Stimulated activated CD8-positive, alpha-beta memory T cell treated with anti-CD3 and anti-CD28 coated beads, Interleukin-4, amount 100 ng/mL, for 24 hours (primary cell): ENCODE measurements at places on chromosomes 12 and 14.
A peak's percentile ranks its signal among the peaks of the same experiment; 100 is the strongest.

- DNase-seq, result no peak
These were observed 6.7 kb downstream of the KRT7 start for GRCh38 chr12:52239767-52240166.

GRCh38 chr12:54585243-54585642 lies 3.2 kb downstream of the PPP1R1A start:
- DNase-seq, result no peak

- no peak for DNase-seq
These were observed 4.2 kb downstream of the PPTC7 start for GRCh38 chr12:110578694-110579534.

GRCh38 chr12:13880613-13881012 lies 100.8 kb downstream of the GRIN2B start:
- no peak for DNase-seq

GRCh38 chr14:88463318-88463717 lies 77.9 kb downstream of the SPATA7 start:
- no peak for DNase-seq

DNA sequence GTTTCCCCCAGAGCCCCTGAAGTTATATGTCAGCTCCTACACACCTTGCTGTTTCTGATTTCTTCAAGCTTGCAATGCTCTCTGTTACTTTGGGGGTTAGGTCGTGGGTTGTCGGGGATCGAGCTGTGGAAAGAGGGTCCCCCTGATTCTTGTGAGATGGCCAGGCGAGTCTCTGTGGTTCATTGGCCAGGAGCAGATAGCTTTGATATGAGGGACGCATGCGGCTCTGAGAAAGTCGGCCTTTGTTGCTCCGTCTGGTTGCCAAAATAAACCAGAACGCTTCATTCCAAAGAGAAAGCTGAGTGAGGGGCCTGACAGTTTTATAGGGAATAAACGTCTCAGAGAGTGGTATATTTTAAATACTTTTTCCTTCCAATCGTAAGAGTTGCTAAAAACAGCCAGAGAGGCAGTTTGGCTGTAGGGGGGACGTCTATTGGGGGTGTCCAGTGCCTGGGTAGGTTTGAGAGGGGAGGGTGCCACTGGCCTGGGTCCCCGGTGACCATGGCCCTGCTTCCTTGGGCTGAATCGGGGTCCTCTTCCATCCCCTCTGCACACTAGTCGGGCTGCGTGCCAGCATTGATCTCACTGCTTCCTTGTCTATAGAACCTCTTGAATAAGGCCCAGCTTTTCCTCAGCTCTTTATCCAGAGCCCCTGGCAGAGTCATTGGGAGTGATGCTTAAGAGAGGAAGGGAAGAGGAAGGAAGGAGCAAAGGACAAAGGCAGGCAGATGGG lies 18.9 kb downstream of the CCND2 start:
- DNase-seq, result no peak

DNA sequence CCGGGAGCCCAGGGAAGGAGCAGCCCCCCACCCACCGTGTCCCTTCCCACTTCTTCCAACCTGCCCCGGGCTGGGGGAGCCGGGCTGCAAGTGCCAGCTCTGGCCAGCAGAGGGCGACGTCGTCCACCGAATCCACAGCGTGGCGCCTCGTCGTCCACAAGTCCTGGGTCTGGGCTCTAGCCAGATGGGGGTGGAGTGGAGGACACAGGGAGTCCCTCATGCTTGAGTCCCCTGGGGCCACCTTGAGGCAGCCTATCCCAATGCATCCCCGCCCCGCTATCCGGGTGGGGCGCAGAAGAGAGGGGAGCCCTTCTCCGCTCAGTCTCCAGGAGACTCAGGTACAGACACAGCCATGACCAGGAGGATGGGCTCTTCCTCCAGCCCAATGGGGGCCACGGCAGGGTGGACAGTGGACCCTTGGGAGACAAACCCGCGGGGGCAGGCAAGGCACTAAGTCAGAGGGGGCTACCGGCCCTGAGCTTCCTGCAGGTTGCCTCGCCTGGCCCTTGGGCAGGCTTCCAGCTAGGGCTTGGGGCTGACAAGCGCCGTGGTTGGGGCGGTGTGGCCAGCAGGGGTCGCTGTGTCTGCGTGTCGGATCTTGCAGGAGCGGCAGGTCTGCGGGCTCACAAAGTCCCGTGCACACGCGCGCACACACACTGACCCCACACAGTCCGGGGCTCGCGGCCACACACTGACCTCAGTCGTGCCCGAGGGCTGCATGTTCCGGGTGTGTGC lies 5.5 kb downstream of the AQP5 start:
- DNase-seq, result peak; percentile 88

DNA sequence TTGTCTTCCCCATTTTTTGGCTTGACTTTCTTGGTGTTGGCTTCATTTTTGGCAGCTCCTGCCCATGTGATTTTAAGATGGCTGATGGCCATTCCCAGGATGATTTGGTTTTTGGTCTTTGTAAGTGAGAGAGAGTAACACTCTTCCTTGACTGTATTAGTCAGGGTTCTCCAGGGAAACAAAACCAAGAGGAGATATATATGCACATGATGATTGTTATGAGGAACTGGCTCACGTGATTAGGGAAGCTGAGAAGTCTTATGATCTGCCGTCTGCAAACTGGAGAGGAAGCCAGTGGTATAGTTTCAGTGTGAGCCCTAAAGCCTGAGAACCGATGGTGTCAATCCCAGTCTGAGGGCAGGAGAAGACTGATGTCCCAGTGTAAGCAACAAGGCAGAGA lies 146.6 kb downstream of the NRXN3 start:
- no peak for DNase-seq

DNA sequence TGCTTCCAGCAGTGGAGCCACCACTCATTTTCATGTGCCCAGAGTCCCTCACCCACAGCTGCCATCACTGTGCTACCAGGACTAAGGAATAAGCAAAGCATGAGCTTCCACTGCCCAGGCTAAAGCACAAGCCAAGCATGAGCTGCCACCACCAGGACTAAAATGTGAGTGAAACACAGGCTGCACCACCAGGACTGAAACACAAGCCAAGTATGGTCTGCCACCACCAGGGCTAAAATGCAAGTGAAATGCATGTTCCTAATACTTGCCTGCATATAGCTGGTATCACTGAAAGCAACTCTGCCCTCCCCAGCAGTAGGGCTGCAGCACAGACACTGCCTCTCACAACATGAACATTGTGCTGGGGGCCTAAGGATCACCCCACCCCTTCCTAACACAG lies 30.0 kb downstream of the CEP83 start:
- no peak for DNase-seq

DNA sequence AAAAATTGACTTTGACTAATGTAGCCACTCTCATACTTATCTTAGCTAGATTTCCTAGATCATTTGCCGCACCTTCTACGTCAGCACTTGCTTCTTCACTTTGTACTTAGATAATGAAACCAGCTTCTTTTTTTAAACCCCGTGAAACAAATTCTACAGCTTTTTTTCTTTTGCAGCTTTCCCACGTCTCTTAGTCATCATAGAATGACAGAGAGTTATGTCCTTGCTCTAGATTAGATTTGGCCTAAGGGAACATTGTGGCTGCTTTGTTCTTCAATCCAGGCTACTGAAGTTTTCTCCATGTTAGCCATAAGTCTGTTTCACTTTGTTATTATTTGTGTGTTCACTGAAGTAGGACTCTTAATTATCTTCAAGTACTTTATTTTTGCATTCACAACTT lies 94.9 kb downstream of the SLCO1A2 start:
- DNase-seq, result no peak

DNA sequence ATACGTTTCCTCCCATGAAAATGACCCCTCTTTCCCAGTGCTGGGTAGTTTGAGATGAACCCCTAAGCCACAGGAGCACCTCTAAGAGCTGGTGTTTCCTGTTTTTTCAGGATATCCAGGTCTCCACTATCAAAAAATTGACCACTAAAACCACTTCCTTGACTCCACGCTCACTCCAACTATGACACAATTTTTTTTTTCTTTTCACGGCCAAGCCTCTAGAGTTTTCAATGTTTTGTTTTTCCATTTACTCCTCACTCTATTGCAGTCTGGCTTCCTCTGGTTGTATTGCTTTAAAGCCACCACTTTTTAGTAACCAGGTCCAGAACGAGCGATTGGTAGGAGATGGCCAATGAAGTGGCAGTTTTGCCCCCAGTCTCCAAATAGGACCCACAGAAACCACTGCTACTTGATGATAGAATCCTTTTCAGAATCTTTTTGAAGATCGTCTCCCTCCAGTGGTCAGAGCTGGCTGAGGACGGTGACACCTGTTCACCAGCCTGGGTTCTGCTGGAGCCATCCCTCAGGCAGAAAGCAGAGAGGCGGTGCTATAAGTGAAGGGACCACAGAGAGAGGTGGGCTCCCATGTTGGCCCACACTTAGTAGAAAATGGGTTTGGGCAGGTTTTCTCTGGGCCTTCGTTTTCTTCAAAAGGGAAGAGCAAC lies 454.4 kb downstream of the VRK1 start:
- DNase-seq, result no peak

DNA sequence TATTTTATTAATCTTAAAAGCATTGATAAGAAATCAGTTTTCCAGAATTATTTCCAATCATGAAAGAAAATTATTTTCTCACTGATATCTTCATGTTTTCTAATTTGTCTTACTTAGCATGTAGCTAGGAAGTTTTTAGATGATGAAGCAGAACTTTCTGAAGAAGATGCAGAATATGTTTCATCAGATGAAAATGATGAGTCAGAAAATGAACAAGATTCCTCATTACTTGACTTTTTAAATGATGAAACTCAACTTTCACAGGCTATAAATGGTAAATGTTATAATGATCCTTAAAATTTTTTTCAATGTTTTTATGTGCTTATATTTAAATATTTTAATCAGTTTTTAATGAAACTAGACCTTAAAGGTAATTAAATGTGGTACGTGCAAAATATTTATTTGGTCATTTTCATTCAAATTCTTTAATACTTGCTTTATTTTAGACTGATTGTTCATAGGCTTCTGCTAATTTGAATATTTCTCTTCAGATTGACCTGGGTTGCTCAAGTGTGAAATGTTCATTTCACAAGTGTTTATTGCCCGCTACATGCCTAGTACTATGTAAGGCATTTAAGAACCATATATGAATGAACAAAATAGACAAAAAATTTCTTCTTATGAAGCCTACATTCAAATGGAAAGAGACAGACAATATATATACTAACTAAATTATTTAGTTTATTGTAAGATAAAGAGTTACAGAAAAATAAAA lies 49.5 kb downstream of the FANCM start:
- DNase-seq, result no peak

DNA sequence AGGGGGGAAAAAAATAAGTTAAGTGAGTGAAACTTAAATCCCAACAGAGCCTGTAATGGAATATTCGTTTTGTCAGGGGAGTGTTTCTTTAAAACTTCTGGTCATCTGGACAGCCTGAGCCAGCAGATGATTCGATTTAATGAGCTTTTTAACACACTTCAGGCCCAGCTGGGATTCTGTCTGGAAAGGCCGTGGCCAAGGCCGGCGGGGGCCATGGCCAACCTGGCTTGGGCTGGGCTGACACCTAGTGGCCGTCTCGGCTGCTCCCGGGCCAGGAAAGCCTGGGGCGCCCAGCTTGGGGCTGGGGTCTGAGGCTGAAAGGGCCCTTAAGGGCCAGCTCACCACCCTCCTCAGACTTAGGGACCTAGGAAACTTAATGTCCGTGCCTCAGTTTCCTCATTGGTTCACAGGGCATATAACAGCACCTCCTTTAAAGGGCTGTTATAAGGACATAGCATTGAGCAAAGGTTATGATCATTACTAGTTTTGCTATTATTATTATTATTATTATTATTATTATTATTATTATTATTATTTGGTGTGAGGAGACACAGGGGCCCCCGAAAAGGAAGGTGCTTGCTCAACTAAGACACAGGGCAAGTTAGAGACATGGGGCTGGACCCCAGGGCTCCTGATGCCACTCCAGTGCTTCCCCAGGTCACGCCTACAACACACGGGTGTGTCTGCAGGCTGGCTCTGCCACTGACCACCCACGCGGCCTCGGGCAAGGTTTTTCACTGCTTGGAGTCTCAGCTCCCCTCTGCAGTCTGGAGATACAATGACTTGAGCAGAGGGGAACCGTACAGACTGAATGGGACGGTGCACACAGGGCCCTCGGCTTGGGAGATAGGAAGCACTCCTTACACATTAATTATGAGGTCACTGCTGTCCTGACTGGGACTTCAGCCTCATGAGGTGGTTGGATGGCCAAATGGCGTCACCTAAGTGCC lies 84.0 kb downstream of the SYNE3 start:
- DNase-seq, result no peak

GRCh38 chr14:74737753-74738325 lies 24.9 kb downstream of the FCF1 start:
- DNase-seq, result no peak

GRCh38 chr12:120438495-120439198 lies 734 bp downstream of the COX6A1 start:
- DNase-seq, result no peak

DNA sequence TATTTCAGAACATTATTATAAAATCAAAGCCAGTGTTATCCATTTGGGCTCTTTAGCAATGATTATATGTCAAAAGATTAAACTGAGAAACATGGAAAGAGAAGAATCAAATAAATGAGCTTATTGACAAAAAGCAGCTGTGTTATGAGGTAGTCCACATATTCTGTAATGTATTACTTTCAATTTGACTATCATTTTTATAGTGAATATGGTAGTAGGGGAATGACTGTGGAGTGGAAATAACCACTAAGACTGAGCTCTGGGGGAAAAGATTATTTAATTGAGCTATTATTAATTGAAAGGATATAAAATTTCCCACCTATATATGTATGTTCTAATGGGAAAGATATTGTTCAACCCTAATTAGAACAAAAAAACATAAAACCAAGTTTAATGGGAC lies 381.3 kb downstream of the TMTC2 start:
- DNase-seq, result no peak

DNA sequence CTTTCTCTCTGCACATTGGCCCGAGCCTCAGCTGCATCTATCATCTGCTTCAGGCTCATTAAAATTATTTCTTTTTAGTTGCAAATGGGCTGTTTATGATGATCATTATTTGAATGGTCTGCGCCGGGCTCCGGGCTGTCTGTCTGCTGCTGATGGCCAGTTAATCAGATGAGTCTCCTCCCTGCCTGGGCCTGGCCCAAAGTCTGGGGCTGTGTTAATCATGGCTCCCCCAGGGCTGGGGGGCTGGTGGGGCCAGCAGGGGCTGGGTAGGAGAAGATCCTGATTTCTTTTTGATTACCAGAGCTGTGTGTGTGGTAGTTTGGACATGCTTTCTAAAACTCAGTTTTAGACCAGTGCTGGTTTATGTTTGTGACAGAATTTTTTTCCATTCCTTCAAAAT lies 159.1 kb downstream of the PHETA1 start:
- no peak for DNase-seq

DNA sequence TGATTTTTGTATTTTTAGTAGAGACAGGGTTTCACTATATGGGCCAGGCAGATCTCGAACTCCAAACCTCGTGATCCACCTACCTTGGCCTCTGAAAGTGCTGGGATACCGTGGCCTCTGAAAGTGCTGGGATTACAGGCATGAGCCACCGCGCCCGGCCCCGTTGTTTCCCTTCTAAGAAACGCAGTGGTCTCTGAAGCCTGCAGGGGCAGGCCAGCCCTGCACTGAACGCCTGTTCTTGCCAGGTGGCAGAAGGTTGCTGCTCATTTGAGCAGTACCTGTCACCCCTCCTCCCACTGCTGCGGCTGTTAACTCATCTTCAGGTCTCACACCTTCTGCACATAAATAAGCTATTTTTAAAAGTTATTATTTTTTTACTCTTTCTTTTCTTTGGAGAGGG lies 24.3 kb downstream of the GPRC5A start:
- no peak for DNase-seq

- no peak for DNase-seq
These were observed 124.7 kb downstream of the EPS8 start for GRCh38 chr12:15664491-15664890.

GRCh38 chr12:89369166-89369565 lies 16.9 kb upstream of the DUSP6 start:
- no peak for DNase-seq
